ENCODE measurements at places on chromosomes 3 and 15. TPM values are rescaled to one million over a fixed set of nuclear protein-coding genes. Genes with fewer than 3 reads are reported as not detected.

GRCh38 chr15:60179786-60180391 is 175.8 kb downstream of the FOXB1 start:
- no peak overlapping the region for H3K4me3 ChIP-seq
- H3K27ac ChIP-seq, result no peak overlapping the region
- no peaks in the 10 kb centered on the region for H3K36me3 ChIP-seq
- no peaks in the 10 kb centered on the region for H3K27me3 ChIP-seq

DNA sequence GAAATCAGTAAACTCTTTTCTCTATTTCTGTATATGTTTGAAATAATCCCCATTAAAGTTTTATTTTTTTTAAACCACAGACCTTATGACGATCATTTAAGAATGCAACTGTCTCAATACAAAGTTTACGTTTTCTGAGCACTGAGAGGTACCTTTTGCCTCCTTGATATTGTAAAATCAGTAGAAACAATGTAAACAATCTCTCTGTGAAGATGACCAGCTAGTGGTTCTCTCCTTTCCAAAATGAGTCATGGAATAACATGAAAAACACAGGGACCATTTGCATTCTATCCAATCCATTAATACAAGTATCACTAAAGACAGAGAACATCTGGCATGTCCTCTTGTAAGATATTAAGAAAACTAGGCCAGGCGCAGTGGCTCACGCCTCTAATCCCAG is 48.8 kb downstream of the RAD18 start:
- no peaks in the 10 kb centered on the region for H3K27me3 ChIP-seq
- no peak for DNase-seq
- no peak overlapping the region for H3K4me3 ChIP-seq
- no peaks in the 10 kb centered on the region for H3K36me3 ChIP-seq

DNA sequence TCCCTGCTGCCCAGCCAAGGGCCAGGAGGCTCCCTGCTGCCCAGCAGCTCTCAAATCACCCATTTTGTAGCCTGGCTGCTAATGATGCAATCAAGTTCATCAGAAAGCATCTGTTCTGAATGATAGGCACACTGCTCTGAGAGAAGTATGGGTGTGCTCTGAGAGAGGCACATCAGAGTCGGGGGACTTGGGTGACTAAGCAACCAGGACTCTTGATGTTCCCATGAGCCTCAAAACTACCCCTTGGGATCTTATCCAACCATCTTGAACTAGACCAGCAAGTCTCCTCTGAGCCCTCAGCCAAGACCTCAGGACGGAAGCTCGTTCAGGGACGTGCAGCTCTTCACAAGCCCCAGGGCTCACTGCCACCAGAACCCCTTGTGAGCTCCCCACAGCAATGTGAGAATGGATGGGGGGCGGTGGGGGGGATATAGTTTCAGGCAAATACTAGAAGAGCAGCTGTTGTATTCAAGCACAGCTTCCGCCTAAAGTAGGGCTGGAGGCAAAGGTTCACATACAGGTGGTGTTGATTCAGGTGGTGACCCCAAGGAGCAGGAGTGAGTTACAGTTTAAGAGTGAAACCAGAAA is 52.2 kb upstream of the HES1 start:
- no peak overlapping the region for H3K27ac ChIP-seq
- H3K4me3 ChIP-seq, result no peak overlapping the region
- peaks cover 22% of the 10 kb centered on the region for H3K4me1 ChIP-seq
- peaks cover 6% of the 10 kb centered on the region for H3K27me3 ChIP-seq
- H3K36me3 ChIP-seq, result no peaks in the 10 kb centered on the region
- DNase-seq, result no peak

DNA sequence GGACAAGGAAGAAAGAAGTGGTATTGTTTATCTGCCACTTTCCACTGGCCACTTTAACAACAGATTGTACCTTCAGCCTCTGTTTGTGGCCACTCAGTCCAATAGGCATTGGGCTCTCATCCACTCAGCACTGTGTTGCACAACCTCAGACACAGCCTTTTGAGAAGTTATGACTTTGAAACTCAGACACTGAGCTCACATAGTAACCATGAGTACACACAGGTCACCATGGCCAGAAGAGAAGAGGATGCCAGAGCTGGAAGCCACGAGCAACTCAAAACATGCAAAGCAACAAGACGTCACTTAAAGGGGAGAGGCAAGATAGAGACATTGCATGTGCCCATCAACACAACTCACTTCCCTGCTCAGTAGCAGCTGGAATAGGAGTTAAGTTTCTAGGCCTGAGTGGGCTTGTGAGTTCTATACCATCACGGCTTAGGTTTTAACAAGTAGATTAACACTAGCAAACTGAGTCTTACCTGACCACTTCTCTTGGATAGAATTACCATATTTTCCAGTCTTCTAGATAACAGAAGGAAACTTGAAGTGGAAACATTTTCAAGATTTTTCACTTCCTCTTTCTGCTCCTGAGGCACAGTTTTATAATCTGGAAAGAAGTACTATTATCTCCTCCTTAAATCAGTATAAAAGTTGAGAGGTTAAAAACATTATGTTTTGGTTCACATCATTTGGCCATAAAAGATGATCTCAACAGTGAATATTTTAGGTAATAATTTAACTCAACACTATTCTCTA is 103.5 kb downstream of the IMPG2 start:
- H3K4me3 ChIP-seq, result no peak overlapping the region
- peaks cover 23% of the 10 kb centered on the region for H3K36me3 ChIP-seq
- H3K27ac ChIP-seq, result no peak overlapping the region
- no peaks in the 10 kb centered on the region for H3K4me1 ChIP-seq
- H3K27me3 ChIP-seq, result peaks cover 5% of the 10 kb centered on the region

- peaks cover 9% of the 10 kb centered on the region for H3K27me3 ChIP-seq
- no peaks in the 10 kb centered on the region for H3K4me1 ChIP-seq
- H3K4me3 ChIP-seq, result no peak overlapping the region
- DNase-seq, result no peak
Observed at GRCh38 chr15:100714034-100714748, 111.8 kb downstream of the ASB7 start.

DNA sequence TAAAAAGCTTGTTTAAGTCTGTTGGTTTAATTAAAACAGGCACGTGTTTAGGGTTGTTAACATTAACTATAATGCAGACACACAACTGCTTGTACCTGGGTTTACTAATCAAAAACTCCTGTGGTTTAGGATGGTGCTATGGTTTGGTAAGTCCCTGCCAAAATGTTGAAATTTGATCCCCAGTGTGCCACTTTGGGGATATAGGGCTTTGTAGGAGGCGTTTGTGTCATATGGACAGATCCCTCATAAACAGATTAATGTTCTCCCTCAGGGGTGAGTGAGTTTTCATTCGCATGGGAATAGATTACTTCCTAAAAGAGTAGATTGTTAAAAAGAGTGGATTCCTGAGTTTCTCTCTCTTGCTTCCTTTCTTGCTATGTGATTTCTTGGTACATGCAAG is 18.7 kb upstream of the GK5 start:
- peaks cover 8% of the 10 kb centered on the region for H3K36me3 ChIP-seq
- H3K27me3 ChIP-seq, result no peaks in the 10 kb centered on the region
- DNase-seq, result no peak
- H3K4me3 ChIP-seq, result no peak overlapping the region

DNA sequence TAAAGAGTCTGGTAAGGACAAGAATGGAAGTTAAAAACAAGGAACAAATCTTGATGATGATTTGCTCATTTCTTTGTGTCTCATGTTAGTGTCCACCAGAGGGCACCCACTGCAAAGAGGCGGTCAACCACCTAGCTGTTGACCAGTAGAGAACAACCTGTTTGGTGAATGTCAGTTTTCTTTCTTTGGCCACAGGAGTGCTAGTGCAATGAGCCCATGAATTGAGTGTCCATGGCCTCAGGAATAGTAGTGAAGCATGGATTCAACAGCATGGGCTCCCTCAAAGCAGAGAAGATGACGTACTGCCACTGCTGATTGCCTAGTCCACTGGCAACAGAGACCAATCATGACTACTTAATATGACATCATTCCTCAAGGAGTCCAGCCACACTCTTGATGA is 10.7 kb upstream of the CNTN6 start:
- H3K4me1 ChIP-seq, result peaks cover 36% of the 10 kb centered on the region
- peak overlapping the region; percentile 80 for H3K27ac ChIP-seq
- H3K4me3 ChIP-seq, result no peak overlapping the region
- H3K27me3 ChIP-seq, result peaks cover 3% of the 10 kb centered on the region

- H3K27me3 ChIP-seq, result no peaks in the 10 kb centered on the region
- H3K4me3 ChIP-seq, result no peak overlapping the region
- no peaks in the 10 kb centered on the region for H3K36me3 ChIP-seq
Observed at GRCh38 chr3:66019896-66020295, 18.8 kb downstream of the MAGI1 start.

DNA sequence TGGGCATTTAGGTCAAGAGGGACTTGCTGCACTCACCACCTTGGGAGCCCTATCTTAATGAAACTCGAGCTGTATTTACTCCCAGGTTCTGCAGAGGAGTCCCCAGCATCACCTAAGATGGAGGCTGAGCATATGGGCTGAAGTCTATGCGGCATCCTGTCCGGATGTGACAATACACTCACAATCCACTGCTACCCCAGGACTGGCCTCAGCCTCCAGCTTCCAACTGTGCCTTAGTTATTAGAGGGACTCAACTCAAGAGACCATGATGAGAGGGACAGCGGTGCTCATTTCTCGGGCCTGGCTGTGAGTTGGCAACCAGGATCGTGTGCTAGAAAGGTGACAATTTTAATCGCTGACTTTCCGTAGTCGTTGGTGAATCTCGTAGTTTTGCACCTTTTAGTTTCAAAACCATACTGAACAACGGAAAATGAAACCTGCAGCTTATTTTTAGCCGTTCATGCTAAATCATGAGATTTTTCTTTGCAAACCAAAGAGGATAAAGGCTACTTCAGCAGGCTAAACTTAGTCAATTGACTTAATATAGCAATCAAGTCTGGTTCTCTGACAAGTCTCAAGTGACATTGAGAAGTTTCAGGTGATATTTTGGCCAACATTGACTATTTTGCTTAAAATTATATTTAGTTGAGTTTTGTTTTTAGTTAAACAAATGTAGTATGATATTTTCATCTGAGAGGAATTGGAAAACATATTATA is 11.1 kb downstream of the ZBTB38 start:
- no peak overlapping the region for H3K27ac ChIP-seq
- H3K27me3 ChIP-seq, result peaks cover 5% of the 10 kb centered on the region
- no peak overlapping the region for H3K4me3 ChIP-seq
- no peaks in the 10 kb centered on the region for H3K36me3 ChIP-seq

DNA sequence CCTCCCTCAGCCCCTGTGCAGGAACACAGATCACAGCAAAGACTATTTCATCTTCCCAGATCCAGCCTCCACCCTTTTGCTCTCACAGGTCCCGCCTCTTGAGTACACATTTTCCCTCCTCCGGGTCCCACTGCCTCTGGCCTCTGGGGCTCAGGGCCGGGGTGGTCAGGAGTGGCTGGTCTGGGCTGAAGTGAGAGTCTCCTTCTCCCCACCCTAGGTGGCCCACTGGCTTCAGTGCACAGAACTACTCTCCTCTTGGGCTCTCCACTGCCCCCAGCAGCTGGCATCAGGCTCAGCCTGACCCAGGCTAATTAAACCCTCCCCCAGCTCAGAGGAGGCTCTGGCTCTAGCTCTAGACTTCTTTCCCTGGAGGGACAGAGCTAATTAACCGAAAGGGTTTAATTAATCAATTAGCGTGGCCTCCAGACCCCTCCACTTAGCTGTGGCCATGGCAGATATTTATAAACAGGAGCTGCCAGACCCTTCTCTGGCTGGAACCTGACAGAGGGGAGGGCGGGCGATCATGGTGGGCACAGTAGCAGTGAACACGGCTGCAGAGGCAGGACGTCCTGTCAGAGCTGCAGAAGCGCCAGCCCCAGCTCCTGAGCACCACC is 15.1 kb downstream of the DUSP7 start:
- H3K4me1 ChIP-seq, result peaks cover 23% of the 10 kb centered on the region
- H3K4me3 ChIP-seq, result peak overlapping the region; percentile 16
- H3K36me3 ChIP-seq, result no peaks in the 10 kb centered on the region
- no peak overlapping the region for H3K27ac ChIP-seq

- H3K36me3 ChIP-seq, result no peaks in the 10 kb centered on the region
- no peak overlapping the region for H3K4me3 ChIP-seq
- no peak for DNase-seq
- H3K4me1 ChIP-seq, result peaks cover 18% of the 10 kb centered on the region
Observed at GRCh38 chr3:61893840-61894566, 332.6 kb downstream of the PTPRG start.

DNA sequence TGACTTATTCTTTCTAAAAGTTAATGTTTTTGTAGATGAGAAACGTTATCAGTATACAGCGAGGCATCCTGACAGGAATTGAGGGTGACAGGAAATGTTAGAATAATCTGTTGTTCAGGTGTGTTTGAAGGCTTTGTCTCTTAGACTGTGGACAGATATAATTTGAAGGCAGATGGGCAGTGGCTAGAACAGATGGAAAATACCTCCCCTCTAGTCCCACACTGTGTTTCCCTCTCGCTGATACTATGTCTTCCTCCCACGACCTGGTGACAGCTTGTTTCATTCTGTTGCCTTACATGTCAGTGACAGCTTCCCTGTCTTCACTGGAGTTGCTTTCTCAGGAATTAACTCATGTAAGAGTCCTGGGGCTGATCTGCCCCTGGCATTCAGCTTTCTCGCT is 125.3 kb downstream of the MYRIP start:
- peak overlapping the region; percentile 79 for H3K27ac ChIP-seq
- DNase-seq, result no peak
- H3K36me3 ChIP-seq, result no peaks in the 10 kb centered on the region
- no peak overlapping the region for H3K4me3 ChIP-seq
- H3K27me3 ChIP-seq, result no peaks in the 10 kb centered on the region
- H3K4me1 ChIP-seq, result peaks cover 15% of the 10 kb centered on the region

DNA sequence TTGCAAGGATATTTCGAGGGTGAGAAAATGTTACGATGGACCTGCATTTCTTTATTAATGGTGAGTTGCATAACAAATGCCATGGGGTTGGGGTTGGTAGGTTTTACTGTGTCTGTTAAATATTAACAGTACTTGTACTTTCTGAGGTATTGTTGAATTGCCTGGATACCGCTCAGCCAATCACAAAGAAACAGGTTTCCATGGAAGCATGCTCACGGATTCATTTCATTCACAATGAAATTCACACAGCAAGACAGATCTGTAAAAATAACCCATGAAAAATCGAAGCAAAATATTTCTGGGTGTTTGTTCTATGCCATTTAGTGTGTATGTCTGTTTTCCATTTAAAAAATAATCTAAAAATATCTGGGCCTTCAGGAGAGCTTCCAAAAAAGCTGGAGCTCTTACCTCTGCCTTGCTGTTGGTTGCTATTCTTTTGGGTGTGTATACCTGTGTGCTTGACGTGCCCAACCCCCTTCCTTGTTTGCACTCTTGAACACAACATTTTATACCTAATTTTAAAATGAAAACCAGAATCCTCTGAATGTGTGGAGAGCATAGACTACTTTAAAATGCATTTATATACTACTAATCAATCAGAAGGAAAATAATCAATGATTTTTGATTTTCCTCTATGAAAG is 479.8 kb upstream of the TBL1XR1 start:
- no peak for DNase-seq
- no peak overlapping the region for H3K4me3 ChIP-seq
- peaks cover 8% of the 10 kb centered on the region for H3K4me1 ChIP-seq

Gene LTK
- 3.2 TPM for total RNA-seq

Gene SH3GL3
- 2.8 TPM for total RNA-seq

Gene CTXN2
- 0.22 TPM for total RNA-seq

Gene LEKR1
- total RNA-seq, result 0.56 TPM

Gene NPAP1
- 0.07 TPM for total RNA-seq

Gene DAZL
- 0.51 TPM for total RNA-seq

Gene SNX22
- 4.6 TPM for total RNA-seq

Gene EIF3J
- total RNA-seq, result 59.5 TPM

All from glutamatergic neuron (in vitro differentiated cells).